ENCODE measurements at places on chromosomes 1 and 21.
A peak's percentile ranks its signal among the peaks of the same experiment; 100 is the strongest.

DNA sequence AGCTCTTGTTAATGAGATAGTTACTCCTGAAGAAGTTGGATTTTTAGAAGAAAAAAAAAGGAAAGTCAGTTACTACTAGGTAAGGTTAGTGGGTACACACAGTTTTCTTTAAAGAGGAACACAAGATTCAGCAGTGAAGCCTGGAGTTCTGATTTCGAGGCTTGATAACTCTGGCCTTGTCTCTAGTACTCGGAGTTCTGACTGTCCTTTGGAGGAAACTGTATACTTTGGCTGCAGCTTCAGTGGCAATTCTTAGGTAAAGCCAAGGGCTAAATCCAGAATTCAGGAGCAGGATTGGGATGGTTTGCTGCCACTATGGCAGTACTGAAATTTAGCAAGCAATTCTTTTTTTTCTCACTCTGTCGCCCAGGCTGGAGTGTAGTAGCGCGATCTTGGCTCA is 9.2 kb downstream of the ACADM start:
- DNase-seq = no peak

- DNase-seq = no peak
Observed at GRCh38 chr1:117008656-117009055, 7.1 kb downstream of the CD101 start.

- DNase-seq = no peak
Observed at GRCh38 chr1:183093786-183094298, 70.6 kb downstream of the LAMC1 start.

GRCh38 chr21:28788030-28788429 is 204.6 kb downstream of the LTN1 start:
- no peak for DNase-seq

GRCh38 chr21:41043014-41043413 is 124.9 kb upstream of the BACE2 start:
- no peak for DNase-seq

GRCh38 chr1:56115701-56116100 is 463.7 kb downstream of the PLPP3 start:
- no peak for DNase-seq

- no peak for DNase-seq
Observed at GRCh38 chr1:10398278-10398733, 558 bp upstream of the PGD start.

GRCh38 chr21:41411449-41412089 is 14.5 kb upstream of the MX1 start:
- no peak for DNase-seq

GRCh38 chr1:234368320-234369032 is 4.8 kb upstream of the COA6 start:
- no peak for DNase-seq

- no peak for DNase-seq
Observed at GRCh38 chr1:171372418-171373084, 58.6 kb downstream of the FMO4 start.

- DNase-seq = no peak
Observed at GRCh38 chr1:67838180-67838910, 5.1 kb upstream of the GNG12 start.

DNA sequence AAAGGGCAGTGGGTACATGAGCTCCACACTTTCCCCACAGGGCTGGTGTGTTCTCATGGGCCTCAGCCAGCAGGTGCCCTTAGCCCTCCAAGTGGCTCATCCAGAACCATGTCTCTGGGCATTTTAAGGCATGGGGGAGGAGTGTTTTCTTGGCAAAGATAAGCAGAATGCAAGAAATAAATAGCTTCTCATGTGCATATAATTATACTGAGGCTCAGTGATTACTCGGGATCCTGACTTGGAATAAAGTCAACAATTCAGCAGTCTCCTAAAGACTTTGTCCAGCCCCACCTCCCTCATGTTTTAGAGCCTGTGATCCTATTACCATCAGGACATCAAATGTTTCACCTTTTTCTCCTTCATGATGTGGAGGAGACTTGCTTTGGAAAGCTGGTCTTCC is 92.7 kb upstream of the COG2 start:
- no peak for DNase-seq

- DNase-seq = peak; percentile 80
Observed at GRCh38 chr1:109814993-109815786, 51.5 kb upstream of the EPS8L3 start.

DNA sequence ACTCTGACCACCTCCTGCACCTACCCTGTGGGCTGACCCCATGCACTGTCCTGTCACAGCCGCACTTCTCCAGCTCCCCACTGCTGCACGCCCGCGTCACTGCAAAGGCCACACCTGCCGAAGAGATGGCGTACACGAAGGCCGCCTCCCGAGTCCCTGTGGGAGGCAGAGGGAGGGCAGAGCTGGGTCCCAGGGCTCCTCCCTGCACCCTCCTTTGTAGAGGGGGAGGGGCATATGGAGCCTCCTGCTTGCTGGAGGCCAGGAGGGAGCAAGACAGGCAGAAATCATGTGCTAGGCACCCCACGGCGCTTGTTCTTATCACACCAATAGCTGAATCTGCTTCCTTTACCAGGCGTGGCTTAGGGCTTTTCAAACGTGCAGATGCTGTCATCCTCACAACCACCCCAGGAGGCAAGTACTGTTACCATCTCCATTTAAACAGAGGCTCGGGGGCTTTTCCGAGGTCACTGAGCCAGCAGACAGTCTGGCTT is 21.4 kb downstream of the WNT4 start:
- no peak for DNase-seq

DNA sequence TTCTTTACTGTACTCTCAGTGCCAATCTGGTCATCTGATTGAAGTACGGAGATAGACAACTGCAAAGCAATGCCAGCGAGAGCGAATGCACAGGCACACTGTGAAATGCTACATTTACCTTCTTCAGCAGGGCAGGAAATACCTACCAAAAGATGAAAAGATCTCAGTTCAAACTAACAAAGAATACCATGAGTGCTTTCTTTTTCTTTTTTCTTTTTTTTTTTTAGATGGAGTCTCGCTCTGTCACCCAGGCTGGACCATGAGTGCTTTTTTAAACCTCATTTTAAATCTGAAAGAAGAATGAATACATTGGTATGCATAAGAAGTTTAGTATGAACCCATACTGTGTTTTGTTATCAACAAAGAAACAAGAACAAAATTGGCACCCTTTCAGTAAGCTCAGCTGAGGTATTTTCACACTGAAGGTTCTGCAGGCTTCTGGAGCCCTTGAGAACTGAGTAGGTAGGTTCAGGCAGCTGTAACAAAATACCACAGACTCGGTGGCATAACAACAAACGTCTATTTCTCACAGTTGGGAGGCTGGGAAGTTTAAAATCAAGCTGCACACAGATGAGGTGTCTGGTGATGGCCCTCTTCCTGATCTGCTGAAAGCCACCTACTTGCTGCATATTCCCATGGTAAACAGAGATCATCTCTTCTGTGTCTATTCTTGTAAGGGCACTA is 1.7 kb upstream of the CHI3L2 start:
- peak; percentile 80 for DNase-seq

DNA sequence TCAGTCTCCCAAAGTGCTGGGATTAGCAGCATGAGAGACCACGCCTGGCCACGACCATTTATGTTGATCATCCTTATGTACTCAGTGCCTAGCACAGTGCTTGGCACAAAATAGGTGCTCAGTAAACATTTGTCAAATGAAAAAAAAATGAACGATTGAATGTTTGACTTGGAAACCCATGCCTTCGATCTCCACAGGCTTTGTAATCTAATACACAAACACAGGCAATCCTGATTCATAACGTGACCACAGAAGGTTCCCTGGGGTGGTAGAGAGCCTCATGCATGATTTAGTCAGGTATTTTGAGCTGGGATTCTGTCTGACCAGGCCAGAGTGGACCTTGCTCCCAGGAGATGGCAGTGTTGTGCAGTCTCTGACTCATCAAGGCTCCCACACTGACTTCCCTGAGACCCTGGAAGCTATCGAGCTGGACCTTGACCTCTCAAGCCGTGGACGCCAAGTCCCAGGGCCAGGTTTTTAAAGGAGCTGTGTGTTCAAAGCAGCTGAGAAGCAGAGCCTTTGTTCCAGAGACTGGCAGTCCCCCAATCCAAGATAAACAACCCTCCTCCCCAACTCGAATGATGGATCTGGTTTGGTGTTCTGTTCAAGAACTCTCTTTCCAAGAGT is 81.1 kb downstream of the PGM1 start:
- DNase-seq = peak; percentile 9

GRCh38 chr1:29786791-29787732 is 550.7 kb downstream of the PTPRU start:
- DNase-seq = no peak

- no peak for DNase-seq
Observed at GRCh38 chr1:7520496-7520895, 250.6 kb upstream of the VAMP3 start.

GRCh38 chr1:37718901-37719571 is 26.7 kb downstream of the CDCA8 start:
- no peak for DNase-seq

- no peak for DNase-seq
Observed at GRCh38 chr1:152786077-152786476, at the start of gene LCE1E. LCE1E (plus strand) TSS chr1:152786257; CDS start chr1:152787300, 1,043 bp downstream.

DNA sequence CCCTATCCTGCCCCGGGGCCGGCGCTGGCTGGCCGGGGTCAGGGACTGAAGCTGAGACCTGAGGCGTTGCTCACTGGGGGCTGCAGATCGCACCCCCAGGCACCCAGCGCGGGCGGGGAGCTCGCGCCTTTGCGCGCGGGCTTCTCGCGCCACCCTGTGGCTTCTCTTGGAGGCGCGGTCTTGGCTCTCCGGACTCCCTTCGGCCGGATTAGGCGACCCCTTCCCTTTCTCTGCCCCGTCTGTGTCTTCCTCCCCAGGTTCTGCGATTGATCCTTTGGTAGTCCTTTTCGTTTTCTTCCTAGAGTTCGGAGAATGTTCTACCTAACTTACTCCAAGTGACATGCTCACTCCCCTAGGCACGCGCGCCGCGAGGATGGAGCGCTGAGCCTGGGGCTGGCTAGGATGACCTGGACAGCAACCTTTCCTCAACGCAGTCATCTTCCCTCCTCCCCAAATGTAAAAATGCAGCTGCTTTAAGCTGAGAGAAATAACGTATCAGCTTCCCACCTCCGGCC is 495 bp upstream of the NTRK1 start:
- peak; percentile 10 for DNase-seq

DNA sequence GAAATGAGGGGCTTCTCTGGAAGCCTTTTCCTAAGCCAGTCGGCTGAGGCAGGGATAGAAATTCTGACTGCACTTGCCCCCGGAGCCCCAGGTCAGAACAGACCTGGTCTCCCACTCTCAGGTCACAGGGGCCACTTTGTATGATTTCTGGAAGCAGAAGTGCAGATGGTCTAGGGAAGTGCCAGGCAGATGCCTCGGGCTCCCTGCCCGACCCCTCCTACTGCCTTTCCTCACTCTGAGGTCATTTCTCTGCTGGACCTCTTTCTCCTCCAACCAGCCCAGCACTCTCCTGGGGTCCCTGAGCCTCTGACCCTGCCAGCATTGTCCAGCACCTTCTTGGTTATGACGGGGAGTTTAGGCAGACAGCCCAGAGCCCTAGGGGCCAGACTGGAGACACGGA is 8.7 kb downstream of the RUNX3 start:
- no peak for DNase-seq

DNA sequence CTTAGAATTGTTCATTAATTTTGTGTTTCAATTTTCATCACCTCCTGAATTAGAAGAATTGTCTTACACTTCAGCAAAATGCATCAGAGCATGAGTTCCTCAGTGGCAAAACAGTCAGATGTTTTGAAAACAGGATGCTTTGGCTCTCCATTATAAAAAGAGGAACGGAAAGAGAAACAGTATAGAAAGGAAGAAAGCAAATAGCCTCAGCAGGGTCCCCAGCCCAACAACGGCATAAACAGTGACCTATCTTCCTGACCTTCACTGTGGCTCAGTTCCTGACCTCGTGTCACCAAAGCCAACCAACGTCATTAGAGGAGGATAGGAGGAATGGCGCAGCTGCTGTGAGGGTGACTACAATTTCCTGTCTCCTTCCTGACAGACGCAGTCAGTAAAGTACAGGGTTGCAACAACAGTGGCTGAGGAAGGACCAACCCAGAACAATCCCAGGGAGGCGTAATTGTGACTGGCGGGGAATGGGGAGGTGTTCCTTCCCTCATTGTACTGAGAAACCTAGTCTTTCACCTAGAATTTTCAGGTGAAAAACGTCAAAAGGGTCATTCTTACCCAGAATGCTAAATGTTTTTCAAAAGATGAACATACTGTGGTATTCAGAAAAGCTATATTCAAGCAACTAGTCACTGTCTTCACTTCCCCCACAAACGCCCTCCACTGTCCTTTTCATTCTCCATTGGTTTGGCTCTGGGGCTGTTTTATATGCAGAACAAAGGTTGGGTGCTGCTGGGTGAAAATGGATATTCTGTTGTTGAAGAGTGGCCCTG is 197.9 kb upstream of the SGIP1 start:
- no peak for DNase-seq

DNA sequence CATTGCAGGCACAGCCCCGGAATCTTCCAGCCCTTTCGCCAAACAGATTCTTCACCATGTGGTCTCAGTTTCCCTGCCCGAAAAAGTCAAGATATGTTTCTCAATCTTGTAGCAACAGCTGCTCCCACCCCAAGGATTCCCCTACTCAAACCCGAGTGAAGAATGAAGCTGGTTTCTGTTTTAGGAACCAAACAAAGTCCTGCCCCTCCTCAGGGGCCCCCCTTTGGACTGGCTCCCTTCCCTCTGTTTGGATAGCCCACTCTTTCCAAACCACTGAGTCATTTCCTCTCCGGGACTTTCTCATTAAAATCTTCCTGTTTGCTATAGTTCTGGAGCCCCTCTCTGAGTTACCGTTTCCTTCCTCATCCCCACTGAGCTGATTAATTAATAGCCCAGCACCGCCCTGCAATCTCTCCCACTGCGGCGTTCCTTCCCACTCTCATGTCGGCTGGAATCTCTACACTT is 100.9 kb downstream of the TSEN15 start:
- DNase-seq = no peak

DNA sequence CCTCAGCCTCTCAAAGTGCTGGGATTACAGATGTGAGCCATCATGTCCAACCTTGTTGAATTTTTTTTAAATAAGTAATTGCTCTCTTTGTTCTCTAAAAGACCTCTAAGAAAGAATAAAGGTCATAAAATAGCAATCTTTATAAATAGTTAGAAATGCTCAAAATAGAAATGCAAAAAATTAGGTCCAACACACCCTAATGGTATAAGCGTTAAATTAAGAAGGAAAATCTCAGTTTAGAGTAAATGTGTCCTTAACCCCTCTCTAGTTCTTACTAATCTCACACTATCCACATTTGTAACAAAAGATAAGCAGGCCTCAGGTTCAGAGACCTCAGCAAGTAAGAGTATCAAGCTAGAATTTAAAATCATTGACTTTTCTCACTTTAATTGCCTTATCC is 38.3 kb upstream of the GLIS1 start:
- DNase-seq = no peak

DNA sequence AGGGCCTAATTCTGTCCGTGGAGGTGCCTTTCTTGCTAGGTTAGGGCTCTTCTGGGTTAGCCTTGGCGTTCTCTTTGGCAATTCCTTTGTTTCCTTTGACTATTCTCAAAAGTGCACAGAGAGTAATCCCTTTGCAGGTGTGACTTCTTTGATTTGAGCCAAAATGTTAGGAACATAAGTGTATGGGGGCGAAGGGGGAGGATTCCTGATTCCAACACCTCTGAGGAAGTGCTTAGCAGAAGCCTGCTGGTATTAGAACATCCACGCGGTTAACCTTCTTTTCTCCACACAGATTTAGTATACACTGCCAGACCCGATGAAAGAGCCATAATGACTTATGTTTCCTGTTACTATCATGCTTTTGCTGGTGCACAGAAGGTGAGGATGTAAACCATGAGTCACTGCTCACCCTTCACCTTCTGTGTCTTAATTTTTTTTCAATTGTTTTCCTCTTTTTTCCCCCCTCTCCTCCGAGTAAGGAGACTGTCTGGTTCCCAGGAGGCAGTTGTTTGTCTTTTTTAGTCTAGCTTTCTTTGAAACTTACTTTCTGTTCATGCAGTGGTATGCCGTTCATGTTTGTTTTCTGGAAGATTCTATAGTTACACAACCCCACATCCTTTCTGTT is 48.0 kb downstream of the ACTN2 start:
- no peak for DNase-seq
